ENCODE measurements at places on chromosomes 6 and 20.

DNA sequence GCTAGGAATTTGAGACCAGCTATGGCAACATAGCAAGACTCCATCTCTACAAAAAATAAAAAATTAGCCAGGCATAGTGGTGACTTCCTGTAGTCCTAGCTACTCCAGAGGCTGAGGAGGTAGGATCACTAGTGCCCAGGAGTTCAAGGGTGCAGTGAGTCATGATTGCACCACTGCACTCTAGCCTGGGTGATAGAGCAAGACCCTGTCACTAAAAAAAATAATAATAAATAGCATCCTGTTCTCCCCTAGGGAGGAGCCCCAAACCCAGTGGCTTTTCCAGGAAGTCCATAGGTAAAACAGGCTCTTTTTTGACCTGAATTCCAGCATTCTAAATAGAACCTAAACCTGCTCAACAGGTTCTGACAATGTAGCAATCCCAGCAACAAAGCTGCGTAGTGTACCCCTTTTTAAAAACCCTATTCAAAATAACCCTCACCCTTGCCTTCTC is 192.0 kb downstream of the ALDH8A1 start:
- no peak for DNase-seq

- DNase-seq, result no peak
Observed at GRCh38 chr20:62984666-62985443, 21.9 kb downstream of the BHLHE23 start.

GRCh38 chr6:160215232-160215631 is 43.4 kb downstream of the SLC22A2 start:
- no peak for DNase-seq

DNA sequence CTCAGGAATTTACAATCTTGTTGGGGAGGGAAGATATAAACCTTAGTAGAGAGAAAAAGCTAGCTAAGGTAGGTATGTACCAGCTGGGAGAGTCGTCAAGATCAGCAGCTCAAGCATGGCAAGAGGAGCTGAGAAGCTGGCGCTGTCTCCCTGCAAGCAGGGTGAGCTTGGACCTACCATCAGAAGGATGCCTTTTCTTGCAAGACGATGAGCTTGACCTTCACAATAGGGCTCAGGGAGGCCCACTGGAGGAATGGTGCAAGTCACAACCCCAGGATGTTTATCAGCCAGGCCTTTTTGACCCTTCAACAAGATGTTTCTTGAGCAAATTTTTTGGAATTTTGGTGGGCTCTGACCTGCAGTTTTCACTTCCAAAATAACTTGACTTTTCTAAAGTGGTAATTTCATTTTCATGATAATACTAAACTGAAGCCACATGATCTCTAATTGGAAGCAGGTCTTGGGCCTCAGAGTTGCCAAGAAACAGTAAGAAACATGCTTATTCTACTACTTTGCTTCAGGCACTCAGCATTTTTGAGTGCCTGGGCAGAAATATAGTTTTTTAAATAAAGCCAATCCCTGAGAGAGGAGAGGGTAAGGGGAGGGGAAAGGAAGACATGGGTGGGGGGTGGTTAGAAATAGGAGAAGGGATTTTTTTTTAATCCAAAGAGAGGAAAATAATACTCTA is 258.1 kb downstream of the CLIC5 start:
- DNase-seq, result no peak

DNA sequence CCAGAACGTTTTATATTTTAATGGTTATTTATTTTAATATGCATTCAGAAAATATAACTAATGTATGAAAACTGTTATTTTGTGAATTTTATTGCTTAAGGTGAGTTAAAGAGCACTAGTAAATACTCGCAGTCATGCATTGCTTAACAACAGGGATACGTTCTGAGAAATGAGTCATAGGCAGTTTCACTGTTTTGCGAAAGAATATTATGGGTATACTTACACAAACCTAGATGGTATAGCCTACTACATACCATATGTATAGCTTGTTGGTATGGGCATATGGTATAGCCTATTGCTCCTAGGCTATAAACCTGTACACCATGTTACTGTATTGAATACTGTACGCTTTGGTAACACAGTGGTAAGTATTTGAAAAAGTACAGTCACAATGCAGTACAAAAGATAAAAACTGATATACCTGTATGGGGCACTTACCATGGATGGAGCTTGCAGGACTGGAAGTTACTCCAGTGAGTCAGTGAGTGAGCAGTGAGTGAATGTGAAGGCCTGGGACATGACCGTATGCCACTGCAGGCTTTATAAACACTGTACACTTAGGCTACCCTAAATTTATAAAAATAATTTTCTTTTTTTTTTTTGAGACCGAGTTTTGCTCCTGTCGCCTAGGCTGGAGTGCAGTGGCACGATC is 38.5 kb downstream of the ARFGEF2 start:
- no peak for DNase-seq

GRCh38 chr6:168239044-168239773 is 80.4 kb downstream of the DACT2 start:
- DNase-seq, result no peak

- DNase-seq, result no peak
Observed at GRCh38 chr6:135115834-135116233, 61.2 kb upstream of the HBS1L start.

- DNase-seq, result no peak
Observed at GRCh38 chr6:72760114-72760793, 138.4 kb downstream of the KCNQ5 start.

DNA sequence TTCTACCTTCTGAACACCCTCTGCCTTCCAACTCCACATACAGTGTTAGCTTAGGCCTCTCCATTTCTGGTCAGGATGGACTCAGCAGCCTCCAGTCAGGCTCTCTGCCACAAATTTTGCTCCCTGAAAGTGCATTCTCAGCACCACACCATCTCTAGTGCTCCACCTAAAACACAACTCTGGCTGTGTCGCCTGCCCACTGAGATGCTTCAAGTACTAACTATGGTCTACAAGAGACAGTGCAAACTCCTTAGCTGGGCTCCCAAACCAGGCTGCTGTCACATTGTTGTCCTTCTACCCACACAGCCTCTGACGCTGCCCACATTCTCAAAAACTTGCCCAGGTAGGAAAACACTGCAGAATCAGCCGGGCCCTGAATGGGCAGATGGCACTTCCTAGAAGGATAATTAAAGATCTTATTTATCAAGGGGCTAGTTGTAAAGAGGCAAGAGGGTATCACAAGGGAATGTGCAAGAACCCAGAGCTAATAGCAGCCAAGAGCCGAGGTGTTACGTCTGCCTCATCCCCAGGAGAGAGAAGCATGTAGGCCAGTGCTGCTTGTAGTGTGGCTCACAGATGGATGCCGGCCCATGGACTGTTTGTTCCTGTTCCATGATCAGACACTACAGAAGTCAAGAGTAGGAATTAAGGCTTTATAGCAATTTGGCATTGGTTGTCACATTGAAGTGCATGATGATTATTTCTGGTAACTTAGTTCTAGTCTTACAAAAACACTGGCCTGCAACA is 189.7 kb downstream of the LRFN2 start:
- DNase-seq, result no peak
